Gastrocnemius medialis (tissue), 4 donors: ENCODE measurements at places on chromosomes 1 and 21. TPM values are rescaled to one million over a fixed set of nuclear protein-coding genes. Genes with fewer than 3 reads are reported as not detected.

RNU11 gene
- not detected for total RNA-seq

DMBX1 gene
- not detected for total RNA-seq

OPTC gene
- total RNA-seq = not detected

DNA sequence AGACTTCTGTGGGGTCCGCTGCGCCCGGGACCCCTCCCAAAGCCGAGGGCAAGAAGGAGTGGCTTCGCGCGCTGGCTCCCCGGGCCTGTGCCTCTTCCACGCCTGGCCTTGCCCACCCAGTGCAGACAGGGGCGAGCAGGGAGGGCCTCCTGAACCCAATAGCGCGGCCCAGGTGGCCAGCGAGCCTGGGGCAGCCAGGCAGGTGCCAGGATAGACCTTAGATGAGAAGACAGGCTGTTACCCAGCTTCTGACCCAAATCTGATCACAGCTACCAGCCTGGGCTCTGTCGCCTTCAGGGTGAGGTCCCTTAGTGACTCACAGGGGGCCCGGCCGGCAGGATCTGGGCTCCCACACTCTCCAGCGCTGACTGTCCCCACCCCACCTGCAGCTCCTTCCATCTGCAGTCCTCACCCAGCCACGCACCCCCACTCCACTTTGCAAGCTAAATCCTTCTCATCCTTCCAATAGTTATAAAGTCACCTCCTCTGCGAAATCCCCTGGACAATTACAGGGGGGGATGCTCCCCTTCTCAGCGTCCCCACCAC lies 9.6 kb downstream of the CLEC20A start:
- no peaks in the 10 kb centered on the region for H3K36me3 ChIP-seq
- no peak for DNase-seq
- H3K27ac ChIP-seq = no peak overlapping the region
- H3K4me1 ChIP-seq = no peaks in the 10 kb centered on the region

DNA sequence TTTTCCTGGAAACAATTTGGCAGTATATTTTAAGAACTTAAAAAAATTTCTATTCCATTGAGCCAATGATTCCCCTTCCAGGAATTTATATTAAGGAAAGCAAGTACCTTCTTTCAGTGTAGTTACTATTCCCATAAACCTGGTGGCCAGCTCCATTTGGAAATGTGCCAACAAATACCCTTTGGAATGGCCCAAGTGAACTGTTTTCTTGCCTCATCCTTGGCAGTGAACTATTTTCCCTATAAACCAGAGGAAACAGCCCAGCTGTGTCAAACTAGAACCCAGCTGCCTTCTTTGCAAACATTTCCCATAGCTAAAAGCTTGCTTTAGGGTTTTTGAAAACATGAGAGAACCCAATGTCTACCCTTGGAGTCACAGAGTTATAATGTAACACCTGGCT lies 496.9 kb downstream of the NEGR1 start:
- H3K4me3 ChIP-seq = no peak overlapping the region
- no peaks in the 10 kb centered on the region for H3K36me3 ChIP-seq
- no peak overlapping the region for H3K27ac ChIP-seq
- H3K4me1 ChIP-seq = no peaks in the 10 kb centered on the region

COL6A2 gene
- total RNA-seq = 141 TPM

DNA sequence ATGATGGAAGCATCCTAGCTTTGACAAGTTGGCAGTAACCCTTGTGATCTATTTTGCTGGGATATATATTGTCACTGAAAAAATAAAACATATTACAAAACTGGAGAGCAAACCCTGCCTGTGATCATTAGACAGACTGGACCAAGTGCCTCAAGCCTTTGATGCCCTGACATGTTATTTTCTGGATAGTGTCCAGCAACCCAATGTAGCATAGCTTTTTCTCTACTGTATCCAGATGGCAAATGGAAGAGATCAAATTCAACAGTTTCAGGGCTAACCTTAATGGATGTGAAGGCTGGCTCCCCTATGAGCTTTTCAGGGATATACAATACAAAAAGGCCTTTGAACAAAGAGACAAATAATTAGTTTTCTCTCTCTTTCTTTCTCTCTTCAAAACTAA lies 25.1 kb downstream of the WARS2 start:
- H3K4me1 ChIP-seq = no peaks in the 10 kb centered on the region
- DNase-seq = no peak
- H3K27me3 ChIP-seq = no peaks in the 10 kb centered on the region
- no peak overlapping the region for H3K27ac ChIP-seq

DNA sequence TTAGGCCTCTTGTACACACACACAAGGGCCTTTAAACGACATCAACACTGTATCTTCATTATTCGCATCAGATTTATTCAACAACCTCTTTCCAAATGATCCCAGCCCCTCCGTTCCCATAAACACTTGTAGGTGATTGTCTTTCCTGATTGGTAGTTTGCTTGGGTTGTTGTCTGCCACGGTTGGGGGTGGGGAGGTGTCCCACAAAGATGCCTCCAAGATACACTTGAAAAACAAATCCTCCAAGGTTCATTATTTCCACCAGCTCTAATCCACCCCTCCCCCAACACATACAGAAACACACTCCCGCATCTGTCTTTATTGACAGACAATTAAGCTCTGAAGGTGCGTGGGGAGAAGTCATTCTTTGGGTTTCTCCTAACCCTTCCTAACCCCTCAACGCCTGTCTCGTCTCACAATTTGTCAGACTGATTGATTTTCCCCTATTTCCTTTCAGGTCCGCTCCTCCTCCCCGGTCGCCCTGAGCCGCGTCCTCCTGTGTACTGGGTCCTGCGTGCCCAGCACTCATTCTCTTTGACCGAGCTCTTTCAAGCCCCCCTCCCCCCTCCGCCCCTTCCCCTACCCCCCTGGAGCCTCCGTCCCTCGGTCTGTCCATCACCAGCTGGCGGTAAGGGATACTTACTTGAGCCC lies 1.4 kb downstream of the WDR26 start:
- no peaks in the 10 kb centered on the region for H3K27me3 ChIP-seq
- DNase-seq = peak; percentile 27
- H3K36me3 ChIP-seq = no peaks in the 10 kb centered on the region
- H3K27ac ChIP-seq = peak overlapping the region; percentile 95

TENT5C gene
- 8.8 TPM for total RNA-seq

DNA sequence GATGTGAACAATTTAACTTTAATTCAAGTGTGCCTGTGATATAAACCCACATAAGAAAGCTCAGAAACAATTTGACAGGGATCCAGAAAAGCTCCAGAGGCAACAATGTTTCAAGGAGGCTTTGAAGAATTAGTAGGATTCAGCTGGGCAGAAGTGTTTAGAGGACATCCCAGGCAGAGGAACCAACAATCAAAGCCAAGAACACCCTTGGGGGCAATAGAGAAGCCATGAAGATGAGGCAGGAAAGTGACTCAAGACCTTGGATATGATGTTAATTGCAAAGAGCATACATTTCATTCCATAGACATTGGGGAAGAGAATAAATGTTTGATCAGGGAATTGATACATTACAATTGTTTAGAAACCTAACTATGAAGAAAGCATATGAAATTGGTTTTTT lies 280.3 kb downstream of the LTN1 start:
- no peak overlapping the region for H3K4me3 ChIP-seq
- H3K36me3 ChIP-seq = no peaks in the 10 kb centered on the region
- no peak for DNase-seq
- no peak overlapping the region for H3K27ac ChIP-seq
- H3K4me1 ChIP-seq = no peaks in the 10 kb centered on the region
- no peaks in the 10 kb centered on the region for H3K27me3 ChIP-seq

SPRR5 gene
- total RNA-seq = not detected
